ENCODE measurements at places on chromosomes 6 and 20.

DNA sequence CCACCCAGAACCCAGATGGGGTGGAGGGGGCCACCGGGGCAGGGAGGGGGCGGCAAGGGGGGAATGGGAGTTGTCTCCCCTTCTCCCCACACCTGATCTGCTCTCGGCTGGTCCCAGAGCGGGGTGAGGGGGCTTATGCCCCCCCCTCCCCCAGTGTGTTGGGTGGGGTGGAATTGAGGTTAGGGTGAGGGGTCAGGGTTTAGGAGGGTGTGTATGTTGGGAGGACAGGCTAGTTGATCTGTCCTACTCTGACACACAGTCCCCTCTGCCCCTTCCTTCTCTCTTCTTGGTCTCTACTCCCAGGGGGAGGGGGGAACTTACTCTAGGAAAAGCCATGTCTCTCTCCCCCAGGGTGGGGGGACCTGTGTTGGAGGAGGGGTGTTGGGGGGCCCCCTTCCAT is 1.9 kb upstream of the ZBTB9 start:
- no peak for DNase-seq

GRCh38 chr6:100626721-100627120 is 162.0 kb upstream of the SIM1 start:
- no peak for DNase-seq

GRCh38 chr6:86685230-86685797 is 252.0 kb upstream of the HTR1E start:
- no peak for DNase-seq

- no peak for DNase-seq
Measured at GRCh38 chr20:62050166-62051120, 15.2 kb downstream of the TAF4 start.

- DNase-seq: no peak
Measured at GRCh38 chr6:39049575-39050283, 1.1 kb downstream of the GLP1R start.

DNA sequence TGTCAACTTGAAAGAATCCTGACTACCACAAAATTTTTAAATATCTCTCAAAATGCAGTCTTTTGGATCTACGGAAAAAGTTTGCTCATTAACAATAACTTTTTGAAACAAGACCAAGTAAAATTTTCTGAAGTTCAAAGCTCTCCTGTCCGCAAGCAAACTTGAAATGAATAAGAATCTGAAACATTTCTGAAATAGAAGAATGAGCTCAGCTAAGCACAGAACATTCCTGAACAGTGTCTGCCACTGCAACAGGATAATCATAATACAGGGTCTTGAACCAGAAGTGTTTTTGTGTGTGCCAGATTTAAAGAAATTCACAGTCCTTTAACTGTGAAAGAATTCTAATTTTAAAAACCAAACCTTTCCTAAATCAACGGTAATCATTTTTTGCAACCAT is 49.1 kb upstream of the TASP1 start:
- DNase-seq: no peak

DNA sequence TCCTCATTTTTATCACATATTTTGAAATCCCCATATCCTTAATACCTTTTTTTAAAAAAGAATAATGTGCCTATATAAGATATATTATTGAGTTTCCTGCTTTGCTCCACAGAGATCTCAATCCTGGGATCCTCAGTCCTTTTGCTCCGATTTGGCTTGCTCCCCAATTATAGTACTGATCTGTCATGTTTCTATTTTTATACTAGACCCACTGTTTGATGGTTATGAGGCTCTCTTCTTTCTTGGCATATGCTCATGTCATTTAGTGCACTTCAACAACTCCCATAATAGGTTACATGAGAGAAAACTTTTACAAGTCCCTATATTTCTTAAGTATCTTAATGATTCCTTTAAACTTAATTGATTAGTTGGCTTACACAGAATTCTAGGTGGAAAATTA is 958.5 kb upstream of the EPHA7 start:
- no peak for DNase-seq

GRCh38 chr6:128417698-128418097 is 102.7 kb downstream of the PTPRK start:
- DNase-seq: no peak

GRCh38 chr20:43955750-43956191 is 41.1 kb downstream of the TOX2 start:
- DNase-seq: no peak

DNA sequence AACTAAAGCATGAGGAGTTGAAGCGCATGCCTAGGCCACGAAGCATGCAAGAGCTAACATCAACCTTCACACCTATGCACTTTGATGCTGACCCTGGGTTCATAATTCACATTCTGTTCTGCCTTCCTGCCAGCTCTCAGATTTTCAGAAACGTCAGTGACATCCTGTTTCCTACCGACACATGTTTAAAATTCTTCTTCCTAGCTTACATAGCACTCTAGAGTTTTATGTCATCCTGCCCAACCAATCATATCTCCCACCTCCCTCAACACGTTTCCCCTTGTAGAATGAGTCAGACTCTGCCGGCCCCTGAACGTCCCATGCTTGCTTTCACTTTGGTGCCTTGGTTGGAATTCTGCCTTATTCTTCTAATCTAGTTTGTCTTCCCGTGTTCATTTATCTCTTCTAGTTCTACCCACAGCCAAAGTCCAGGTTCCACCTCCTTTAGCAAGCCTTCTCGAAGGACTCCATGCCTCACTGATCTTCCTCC is 97.2 kb upstream of the MAP7 start:
- DNase-seq: peak; percentile 62

GRCh38 chr20:50866036-50866685 is 65.1 kb downstream of the ADNP start:
- no peak for DNase-seq

- no peak for DNase-seq
Measured at GRCh38 chr20:19701429-19701828, 56.6 kb upstream of the RIN2 start.

- peak; percentile 60 for DNase-seq
Measured at GRCh38 chr6:42520786-42521607, 42.8 kb upstream of the UBR2 start.

Data from AG20443 (cell line).